ENCODE measurements at places on chromosomes 3 and 15.

DNA sequence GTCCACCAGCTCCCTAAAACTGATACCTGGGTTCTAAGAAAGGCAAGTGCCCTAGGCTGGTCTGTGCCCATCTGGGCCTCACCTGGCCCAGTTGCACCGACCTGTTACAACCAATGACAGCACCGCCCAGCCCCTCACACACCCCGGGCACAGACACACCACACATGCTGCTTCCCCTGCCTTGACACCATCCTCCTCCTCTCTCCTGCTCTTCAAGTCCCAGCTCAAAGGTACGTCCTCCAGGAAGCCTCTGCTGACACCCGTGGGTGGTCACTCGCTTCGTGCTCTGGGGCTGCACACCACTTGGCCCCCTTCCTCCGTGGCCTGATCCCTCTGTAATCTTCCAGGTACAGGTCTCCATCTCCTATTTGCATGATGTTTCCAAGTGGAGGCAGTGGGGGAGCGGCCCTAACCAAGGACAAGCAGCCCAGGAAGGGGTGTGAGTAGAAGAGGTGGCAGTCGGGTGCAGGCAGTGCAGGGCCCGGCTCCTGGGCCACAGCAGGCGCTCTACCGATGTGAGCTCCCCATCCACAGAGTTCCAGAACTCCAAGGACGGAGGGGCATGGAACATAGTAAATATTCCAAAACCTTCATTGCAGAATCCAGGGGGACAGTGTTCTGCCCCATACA lies 144.6 kb downstream of the NUP210 start:
- DNase-seq, result no peak

GRCh38 chr3:56055546-56055945 lies 412.7 kb downstream of the ERC2 start:
- DNase-seq, result no peak

DNA sequence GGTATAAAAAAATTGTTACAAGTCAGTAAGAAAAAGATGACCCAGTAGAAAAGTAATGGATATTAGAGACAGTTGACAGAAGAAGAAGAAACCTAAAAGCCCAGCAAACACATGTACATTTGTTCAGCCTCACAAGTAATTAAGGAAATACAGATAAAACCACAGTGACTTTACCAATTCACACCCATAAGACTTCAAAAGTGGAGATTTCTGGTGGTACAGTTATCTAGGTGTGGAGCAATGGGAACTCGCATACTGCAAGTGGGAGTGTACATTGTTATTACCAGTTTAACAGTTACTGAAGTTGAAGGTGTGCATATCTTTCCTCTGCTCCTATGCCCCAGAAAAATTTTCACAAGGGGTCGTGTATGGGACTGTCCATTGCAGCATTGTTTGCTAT lies 18.1 kb upstream of the MAPKBP1 start:
- no peak for DNase-seq

DNA sequence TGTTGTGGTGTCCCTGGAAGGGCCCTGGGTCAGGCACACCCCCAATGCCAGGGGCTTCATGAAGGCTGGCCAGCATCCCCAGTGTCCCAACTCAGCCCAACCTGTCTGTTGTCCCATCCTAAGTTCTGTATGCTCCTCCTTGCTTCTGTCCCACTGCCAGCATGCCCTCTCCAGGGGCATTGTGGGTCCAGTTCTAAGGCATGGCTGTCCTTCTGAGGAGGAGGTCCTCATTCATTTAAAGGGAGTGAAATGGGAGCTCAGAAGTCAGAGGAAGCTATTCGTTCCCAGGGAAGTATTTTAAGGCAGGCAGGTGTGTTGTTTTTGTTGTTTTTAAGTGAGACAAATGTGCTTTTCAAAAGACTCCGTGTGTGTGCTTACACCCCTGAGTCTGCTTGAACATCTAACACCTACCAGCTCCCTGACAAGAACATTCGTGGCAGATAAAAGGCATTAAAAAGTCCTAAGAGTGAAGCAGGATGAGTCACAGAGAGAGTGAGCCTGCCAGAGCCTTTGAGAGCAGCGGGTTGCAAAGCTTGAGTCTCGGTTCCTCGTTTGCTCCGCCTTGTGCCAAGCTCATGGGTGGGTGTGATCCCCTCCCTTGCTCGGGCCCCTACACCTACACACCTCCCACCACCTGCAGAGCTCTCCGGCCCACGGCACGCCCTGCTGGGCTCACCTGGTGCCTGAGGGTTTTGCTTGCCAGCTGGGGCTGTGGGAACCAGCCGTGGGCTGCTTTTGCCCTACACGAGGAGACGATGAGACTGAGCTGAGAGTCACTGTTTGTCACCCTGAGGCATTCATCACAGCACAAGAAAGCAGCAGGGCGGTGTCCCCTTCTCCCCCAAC lies 183.4 kb upstream of the TOPAZ1 start:
- DNase-seq, result no peak

DNA sequence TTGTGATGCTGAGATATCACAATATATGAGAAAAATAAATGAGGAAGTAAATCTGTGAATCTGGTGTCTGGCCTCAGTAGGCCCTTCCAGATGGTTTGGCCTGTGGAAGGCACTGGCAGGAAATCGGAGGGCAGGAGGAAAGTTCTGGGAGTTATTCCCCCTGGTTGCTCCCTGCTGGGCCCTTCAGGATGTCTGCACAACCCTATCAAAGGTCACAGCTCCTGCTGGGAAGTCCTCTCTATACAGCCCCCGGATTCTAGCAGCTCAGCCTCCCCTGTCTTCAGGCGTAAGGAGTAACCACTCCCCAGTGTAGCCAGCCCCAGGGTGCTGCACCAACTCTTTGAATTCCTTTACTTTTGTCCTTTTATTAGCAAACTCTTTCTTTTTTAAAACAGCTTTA lies 56.2 kb downstream of the WNT7A start:
- DNase-seq, result no peak

GRCh38 chr3:52930748-52931147 lies 33.4 kb upstream of the STIMATE start:
- no peak for DNase-seq

DNA sequence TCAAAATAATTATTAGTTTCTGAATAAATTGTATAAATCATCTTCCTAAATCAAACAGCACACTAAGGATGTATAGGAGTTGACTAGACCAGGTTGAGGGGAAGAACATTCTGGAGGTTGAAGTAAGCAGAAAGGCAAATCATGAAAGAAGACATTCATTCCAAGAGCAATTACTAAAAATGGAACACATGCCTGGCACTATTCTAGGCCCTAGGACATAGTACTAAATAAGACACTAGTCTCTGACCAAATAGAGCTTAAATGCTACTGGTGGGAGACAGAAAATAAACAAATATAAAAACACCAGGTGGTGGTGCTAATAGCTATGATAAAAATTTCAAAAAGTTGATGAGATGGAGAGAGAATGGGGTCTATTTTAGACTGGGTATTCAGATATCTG lies 190.1 kb downstream of the TBC1D5 start:
- DNase-seq, result no peak

GRCh38 chr15:85752124-85752475 lies 42.6 kb downstream of the KLHL25 start:
- DNase-seq, result no peak

GRCh38 chr15:60673166-60673565 lies 194.2 kb upstream of the ICE2 start:
- no peak for DNase-seq

- DNase-seq, result no peak
Observed at GRCh38 chr3:134938029-134938525, 143.0 kb downstream of the EPHB1 start.

- DNase-seq, result no peak
Observed at GRCh38 chr15:43552256-43552655, 34.8 kb downstream of the MAP1A start.

DNA sequence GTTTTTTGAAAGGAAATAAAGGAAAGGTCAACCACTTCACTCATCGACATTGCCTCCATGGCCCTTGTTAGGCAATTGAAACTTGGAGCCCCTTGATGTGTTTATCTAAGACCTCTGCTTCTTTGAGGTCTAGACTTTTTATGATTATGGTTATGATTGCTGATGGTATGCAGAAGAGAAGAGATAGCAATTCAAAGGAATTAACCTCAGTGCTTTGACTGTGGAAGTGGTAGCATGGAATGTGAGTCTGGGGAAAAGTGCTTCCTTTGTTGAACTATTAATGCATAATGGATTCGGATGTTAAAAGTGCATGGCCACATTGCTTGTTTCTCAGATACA lies 46.1 kb downstream of the FNDC3B start:
- DNase-seq, result no peak

DNA sequence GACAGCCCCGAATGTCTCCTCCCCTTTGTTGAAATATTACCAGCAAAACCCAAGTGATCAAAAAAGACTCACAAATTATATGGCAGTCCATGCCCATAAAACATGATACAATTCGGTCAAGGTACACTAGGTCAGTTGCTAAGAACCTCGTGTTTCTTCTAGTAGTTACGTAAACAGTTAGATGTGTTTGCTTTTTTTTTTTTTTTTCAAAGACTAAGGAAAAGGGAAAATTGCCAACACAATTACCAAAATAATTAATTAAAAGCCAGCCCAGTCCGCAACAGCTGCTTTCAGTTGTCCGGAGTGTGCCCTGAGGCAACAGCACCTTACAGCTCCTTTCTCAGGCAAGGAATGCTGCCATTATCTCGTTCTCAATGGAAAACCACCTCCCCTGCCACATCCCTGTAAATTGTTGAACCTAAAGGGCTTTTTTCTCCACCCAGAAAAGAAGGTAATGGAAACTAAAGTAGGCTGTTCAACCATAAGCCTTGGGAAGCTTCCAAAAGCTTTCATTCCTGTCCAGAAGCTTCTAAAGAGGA lies 129.2 kb upstream of the TSC22D2 start:
- no peak for DNase-seq

DNA sequence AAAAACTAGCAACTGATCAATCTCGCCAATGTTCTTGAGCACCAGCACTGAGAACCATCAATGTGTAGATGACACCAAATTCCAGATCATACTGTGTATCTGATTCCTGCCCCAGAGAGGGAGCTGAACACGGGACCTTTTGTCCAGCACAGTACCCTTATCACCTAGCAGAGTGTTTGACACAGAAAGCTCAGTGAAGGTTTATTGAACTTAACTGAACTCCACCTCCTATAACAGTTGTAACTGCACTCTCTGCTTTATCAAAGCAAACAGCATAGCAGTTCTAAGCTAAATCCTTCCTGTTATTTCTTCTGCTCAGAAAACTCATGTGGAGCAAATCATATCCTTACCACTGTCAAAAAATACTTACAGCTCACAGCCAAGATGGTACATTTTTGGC lies 183.4 kb upstream of the SLCO3A1 start:
- DNase-seq, result no peak

- DNase-seq, result no peak
Observed at GRCh38 chr3:124202754-124203153, 210.8 kb upstream of the ROPN1 start.

GRCh38 chr3:127457094-127457475 lies 133.4 kb downstream of the TPRA1 start:
- peak; percentile 40 for DNase-seq

DNA sequence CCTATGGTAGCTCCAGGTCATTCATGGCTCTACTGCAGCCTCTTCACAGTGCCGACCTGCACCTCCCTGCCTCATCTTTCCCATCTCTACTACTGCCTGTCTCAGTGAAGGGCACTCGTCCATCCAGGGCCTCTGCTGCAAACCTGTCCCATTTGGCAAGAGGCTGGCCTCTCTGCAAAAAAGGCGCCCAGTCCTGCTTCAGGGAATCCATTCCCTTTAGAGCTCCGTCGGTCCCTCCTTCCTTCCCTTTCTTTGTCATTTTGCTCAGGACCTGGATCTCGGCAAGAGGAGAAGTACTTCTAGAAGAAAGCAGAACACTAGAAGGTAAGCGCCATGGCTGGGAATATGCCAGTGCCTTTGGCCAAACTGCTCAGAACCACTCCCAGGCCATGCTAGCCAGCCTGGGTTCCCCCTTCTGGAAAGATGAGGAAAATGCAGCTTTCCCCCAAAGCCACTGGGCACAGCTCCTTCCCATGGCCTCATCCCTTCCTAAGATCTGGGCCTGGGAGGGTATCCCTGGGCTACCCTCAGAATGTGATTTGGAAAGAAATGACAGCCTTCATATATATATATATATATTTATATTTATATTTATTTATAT lies 6.4 kb upstream of the ISL2 start:
- no peak for DNase-seq

- no peak for DNase-seq
Observed at GRCh38 chr3:170724599-170725280, 138.9 kb upstream of the SLC7A14 start.

DNA sequence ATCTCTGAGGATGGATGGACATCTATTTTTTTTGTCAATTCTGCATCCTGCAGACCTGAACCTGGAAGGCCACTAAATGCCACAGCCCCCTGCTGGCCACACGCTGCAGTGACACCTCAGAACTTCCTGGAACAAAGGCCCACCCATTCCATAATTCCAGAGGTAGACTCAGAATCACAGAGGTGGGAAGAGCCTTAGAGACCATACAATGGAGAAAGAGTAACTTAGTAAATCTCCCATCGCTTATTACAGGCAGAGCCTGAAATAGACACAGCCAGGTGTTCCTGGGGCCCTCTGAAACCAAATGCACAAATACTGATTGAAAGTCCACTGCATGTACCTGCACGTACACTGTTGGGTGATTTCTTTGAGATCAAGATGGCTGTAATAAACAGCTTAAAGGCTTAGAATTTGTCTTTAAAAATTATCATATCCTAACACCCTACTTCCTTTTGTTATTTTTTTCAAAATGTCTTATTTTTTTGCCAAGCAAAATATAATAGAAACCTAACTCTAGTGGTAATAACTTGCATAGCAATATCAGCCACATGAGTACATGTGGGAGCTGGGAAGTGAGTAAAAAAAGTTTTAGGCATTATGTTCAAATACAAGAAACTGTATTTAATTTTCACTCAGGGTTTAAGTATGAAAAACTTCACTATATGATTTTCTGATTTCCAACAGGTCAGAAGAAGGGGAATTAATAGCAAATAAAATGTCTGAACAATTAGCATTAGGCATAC lies 62.7 kb downstream of the EOMES start:
- no peak for DNase-seq

DNA sequence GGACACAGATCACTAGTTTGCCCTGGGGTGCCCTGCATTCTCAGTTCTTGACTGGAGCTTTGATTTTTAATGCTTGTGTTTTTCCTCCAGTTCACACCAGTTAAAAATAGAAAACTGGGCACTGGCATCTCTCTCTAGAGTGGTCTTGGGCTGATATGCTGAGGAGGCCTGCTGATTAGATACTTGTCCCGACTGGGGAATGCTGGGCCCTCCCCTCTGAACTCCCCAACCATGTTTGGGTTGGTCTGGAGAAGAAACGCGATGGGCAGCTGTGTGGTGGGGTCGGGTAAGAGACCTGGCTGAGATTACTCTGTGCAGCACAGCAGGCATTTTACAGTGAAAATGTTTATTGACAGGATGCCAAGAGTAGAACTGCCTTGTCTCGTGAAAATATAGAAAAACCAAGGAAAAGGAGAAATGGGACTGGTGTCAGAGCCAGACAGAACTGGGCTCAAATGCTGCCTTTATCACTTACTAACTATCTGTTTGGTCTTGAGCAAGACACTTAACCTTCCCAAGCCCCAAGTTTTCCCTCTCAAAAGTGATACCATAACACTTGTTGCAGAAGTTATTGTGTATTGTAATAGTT lies 1.6 kb upstream of the ACTC1 start:
- DNase-seq, result no peak

Measured in natural killer cell treated with Interleukin-12 subunit alpha and Interleukin-12 subunit beta and Interleukin-15 and Interleukin-18, amount 100 ng/mL, for 72 hours (primary cell).